ENCODE measurements at places on chromosomes 5 and 9. TPM values are rescaled to one million over a fixed set of nuclear protein-coding genes. Genes with fewer than 3 reads are reported as not detected.

Gene GDNF
- total RNA-seq: 1.2 TPM

Gene KIF27
- total RNA-seq: 3.8 TPM

Gene BNIP1
- total RNA-seq: 19.2 TPM

Gene PRSS3
- 11.1 TPM for total RNA-seq

Gene SELENOP
- 703 TPM for total RNA-seq

Gene BTNL9
- total RNA-seq: not detected

Gene FOXI1
- total RNA-seq: not detected

Gene MARCHF3
- 6.8 TPM for total RNA-seq

Gene PCDH12
- 0.15 TPM for total RNA-seq

Gene TJP2
- total RNA-seq: 58.2 TPM

Gene ZNF462
- total RNA-seq: 17.0 TPM

Gene PAX5
- total RNA-seq: not detected

Gene CDC20B
- under 0.01 TPM for total RNA-seq

Gene SLC6A18
- total RNA-seq: not detected

Gene PRDM9
- not detected for total RNA-seq

Gene ECSCR
- total RNA-seq: 0.33 TPM

Gene DRD1
- total RNA-seq: under 0.01 TPM

Gene RIOK2
- total RNA-seq: 19.4 TPM
